ENCODE measurements at places on chromosomes 11 and 22. TPM values are rescaled to one million over a fixed set of nuclear protein-coding genes. Genes with fewer than 3 reads are reported as not detected.

CRYBB3 gene
- total RNA-seq = not detected

DNA sequence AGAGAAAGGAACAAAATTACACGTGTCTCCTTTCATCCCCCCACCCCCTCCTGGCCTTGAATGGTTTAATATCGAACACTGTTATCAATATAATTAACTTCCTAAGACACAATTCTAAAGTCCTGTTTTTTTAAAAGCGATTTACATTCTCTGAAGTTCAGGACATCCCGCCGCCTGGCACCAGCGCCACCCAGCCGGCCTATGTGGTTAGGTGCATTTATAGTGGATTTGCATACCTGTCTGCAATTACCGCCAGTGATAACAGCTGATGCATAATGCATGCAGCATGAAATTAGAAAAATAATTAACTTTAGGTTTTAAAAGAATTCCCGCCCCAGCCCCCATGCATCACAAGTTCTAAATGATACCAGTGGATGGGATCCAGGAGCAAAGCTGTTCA, 58.6 kb downstream of the MACROD1 start:
- H3K4me3 ChIP-seq = no peak overlapping the region
- no peaks in the 10 kb centered on the region for H3K36me3 ChIP-seq
- no peak for DNase-seq
- no peak overlapping the region for H3K27ac ChIP-seq
- H3K27me3 ChIP-seq = no peaks in the 10 kb centered on the region
- H3K4me1 ChIP-seq = peaks cover 3% of the 10 kb centered on the region

DNA sequence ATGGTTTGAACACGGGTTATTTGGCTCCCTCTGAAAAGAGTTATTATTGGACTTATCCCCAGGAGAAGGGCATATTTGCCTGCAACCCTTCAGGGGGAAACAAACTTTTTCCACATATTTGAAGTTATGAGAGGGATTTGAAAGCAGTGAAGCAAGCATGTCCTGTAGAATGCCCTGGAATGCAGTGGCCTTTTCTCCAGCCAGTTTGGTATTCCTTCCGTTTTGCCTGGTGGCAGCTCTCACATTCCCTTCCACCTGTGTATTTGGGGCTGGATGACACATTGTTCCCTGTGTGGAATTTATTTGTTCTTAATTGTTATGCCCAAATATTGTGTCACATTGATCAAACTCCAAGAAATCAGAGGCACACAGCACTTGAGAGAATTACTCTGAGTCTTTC, 59.0 kb downstream of the OSBP2 start:
- no peaks in the 10 kb centered on the region for H3K36me3 ChIP-seq
- no peak for DNase-seq
- H3K4me1 ChIP-seq = no peaks in the 10 kb centered on the region
- no peak overlapping the region for H3K4me3 ChIP-seq
- no peaks in the 10 kb centered on the region for H3K27me3 ChIP-seq

DNA sequence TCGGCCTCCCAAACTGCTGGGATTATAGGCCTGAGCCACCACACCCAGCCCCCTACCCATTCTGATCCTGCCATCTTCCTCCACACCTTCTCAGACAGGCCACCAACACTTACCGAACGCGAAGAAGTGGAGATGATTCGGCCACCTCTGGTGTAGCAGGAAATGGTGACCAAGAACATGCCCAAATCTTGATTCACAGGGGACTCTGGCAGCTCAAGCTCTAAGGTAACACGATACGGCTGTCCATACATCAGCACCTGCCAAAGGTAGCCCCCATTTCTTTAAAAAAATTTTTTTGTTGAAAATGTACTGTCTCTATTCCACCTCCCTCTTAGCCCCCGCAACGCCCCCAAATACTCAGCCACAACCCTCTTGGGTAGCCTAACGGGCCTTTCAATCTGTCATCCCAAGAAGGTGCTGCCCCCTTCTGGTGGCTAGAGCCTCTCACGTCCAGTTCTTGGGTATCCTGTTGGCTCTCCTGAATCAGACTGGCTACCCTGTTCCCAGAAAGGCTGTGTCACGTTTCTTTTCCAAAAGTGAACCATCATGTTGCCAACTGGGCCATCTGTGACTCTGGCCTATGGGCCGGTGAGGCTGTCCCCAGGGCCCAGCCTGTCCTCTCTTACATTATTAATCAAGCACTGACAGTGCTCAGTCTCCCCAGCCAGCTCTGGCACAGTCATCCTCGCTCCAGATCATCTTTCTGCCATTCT, 5.3 kb upstream of the LRRN4CL start:
- peaks cover 12% of the 10 kb centered on the region for H3K4me1 ChIP-seq
- H3K36me3 ChIP-seq = peaks cover 15% of the 10 kb centered on the region
- no peak overlapping the region for H3K27ac ChIP-seq
- no peak for DNase-seq

GRCh38 chr11:97965849-97966646, 1054.7 kb upstream of the CNTN5 start:
- H3K4me3 ChIP-seq = no peak overlapping the region
- DNase-seq = no peak
- H3K27ac ChIP-seq = no peak overlapping the region
- H3K36me3 ChIP-seq = no peaks in the 10 kb centered on the region

TSSK2 gene
- not detected for total RNA-seq

CBX6 gene
- 31.7 TPM for total RNA-seq

MS4A3 gene
- total RNA-seq = not detected

DNA sequence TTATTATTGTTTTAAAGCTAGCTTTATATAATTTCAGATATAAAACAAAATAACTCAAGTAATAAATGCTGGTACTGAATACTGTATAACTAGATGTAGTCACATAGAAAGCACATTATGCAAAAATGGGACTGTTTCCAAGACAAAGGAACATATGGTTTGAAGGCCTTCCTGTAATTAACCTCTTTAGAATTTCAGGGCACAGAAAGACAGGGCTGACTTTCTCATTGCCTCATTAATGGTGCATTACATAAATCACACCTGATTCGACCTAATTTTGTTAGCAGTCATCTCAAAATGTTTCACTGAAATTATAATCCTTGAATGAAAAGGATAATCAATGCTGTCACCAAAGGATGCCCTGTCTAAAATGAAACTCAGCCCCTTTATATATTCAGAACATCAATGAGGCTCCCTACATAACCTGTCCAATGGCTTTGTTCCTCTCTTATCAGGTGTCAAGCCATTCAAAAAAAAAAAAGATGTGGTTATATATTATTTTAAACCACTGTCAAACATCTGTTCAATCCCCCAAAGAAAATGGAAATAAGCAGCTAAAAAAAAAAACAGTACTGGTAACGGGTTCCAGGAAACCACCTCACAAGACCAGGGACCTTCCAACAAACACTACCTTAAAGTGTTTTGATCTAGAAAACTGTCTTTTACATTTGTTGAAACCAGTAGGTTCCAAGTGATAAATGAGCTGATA, 77.4 kb downstream of the FAM168A start:
- H3K4me1 ChIP-seq = no peaks in the 10 kb centered on the region
- H3K27ac ChIP-seq = no peak overlapping the region
- H3K4me3 ChIP-seq = no peak overlapping the region
- H3K27me3 ChIP-seq = no peaks in the 10 kb centered on the region

DNA sequence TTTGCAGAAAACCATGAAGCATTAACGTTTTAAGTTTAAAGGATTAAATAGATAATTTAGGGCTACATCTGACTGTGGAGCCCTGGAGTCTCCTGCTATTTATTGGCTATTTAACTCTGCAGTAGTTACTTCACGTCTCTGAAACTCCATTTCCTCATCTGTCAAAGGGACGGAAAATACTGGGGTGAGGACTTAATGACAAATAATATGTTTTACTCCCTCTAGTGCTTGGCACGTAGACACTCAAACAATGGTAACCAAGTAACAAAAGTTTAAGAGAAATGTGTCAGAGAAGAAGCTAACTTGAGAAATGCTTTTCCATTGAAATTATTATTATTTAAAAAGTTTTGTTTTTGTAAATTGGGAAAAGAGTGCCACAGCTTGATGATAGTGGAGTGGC, 130.7 kb upstream of the RCN1 start:
- H3K36me3 ChIP-seq = no peaks in the 10 kb centered on the region
- no peaks in the 10 kb centered on the region for H3K4me1 ChIP-seq
- H3K4me3 ChIP-seq = no peak overlapping the region
- no peak overlapping the region for H3K27ac ChIP-seq

DNA sequence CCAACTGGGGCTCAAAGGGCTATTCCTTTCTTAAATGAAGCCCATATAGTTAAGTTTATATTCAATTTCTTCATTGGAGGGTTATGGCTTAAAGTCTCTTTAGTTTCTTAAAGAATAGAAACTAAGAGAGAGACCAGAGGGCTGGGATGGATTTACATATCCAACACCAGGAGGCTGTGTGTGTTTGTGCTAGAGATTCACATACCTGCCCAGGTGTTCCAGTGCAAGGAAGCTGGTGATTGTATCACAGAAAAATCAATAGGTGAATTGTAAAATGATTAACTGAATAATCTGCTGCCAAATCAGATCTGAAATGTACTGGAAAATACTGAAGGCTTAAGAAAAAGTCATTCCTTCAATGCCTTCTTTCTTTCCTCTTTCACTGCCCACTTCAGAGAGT, 148.2 kb upstream of the BDNF start:
- no peaks in the 10 kb centered on the region for H3K4me1 ChIP-seq
- H3K27me3 ChIP-seq = no peaks in the 10 kb centered on the region
- H3K27ac ChIP-seq = no peak overlapping the region
- H3K4me3 ChIP-seq = no peak overlapping the region

- no peaks in the 10 kb centered on the region for H3K4me1 ChIP-seq
- DNase-seq = no peak
- no peak overlapping the region for H3K27ac ChIP-seq
Observed at GRCh38 chr11:78583889-78584288, 9.2 kb upstream of the NARS2 start.

DNA sequence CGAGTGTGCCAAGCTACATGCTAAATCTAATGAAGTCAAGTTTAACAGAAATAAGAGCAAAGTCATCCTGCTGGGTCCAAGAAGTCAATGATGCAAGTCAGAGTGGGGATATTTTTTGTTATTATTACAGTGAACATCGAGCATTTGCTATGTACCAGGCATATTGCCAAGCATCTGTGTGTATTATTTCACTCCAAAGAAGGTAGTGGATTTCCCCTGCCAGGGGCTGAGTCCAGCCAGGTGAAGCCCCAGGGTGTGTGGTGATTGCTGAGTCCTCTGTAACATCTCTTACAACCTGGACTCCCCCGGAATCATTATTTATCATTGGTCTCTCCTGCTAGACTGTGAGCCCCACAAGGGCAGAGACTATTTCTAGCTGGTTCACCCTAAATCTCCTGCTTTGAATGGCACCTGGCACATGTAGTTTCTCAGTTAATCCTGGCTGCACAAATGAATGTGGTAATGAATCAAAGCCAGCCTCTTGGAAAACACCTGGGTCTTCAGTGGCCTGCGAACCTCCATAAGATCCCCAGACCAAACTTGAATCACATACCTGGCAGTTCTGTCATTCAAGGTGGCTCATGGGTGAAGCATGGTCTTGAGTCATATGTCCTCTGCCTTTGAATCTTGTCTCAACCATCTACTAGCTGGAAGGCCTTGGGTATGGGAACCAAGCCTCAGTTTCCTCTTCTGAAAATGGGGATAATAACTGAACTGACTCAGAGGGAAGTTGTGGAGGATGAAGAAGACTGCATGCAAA, 549.2 kb downstream of the MIAT start:
- H3K27me3 ChIP-seq = no peaks in the 10 kb centered on the region
- H3K36me3 ChIP-seq = no peaks in the 10 kb centered on the region
- peaks cover 10% of the 10 kb centered on the region for H3K4me1 ChIP-seq

APOL4 gene
- 4.2 TPM for total RNA-seq

- H3K4me3 ChIP-seq = no peak overlapping the region
- H3K27ac ChIP-seq = no peak overlapping the region
- no peaks in the 10 kb centered on the region for H3K27me3 ChIP-seq
- no peaks in the 10 kb centered on the region for H3K36me3 ChIP-seq
Observed at GRCh38 chr11:86116386-86116726, 47.5 kb upstream of the PICALM start.

NCAM1 gene
- 33.6 TPM for total RNA-seq

- DNase-seq = no peak
- H3K4me3 ChIP-seq = no peak overlapping the region
- no peaks in the 10 kb centered on the region for H3K36me3 ChIP-seq
- H3K27ac ChIP-seq = no peak overlapping the region
Observed at GRCh38 chr11:2595204-2595603, 104.6 kb downstream of the KCNQ1OT1 start.

GRIA4 gene
- total RNA-seq = not detected

MAP6 gene
- total RNA-seq = 6.9 TPM

DNA sequence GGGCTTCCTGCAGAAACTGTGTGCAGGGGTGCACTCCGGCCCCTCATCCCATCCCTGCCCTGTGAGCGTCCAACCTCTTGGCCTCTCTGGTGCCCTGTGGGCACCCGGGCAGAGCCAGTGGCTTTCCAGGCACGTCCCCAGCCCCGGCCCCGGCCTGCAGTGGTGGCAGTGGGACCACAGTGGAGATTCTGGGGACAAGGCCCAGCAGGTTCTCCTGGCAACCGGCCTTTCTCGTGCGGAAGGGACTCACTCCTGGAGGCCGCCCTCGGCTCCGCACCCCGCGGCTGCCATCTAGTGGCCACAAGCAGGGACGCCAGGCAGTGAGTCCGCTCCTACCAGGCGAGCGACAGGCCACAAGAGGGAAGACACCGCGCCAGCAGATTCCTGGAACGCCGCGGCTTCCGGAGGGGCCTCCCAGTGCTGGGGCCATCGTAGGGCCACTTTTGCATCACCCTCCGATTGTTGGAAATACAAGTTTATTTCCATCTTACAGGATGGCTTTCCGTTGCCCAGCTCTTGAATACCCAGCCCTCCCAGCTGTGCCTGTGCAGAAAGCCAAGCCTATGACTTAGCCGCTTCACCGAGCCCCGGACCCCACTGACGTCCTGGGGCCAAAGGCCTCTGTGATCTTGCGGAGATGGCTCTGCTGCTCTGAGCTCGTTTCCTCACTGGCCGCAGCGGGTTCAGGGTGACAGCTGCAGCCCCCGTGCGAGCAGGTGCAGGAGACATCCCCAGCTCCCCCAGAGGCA, 357.3 kb downstream of the CTTN start:
- no peak overlapping the region for H3K4me3 ChIP-seq
- no peaks in the 10 kb centered on the region for H3K36me3 ChIP-seq
- H3K4me1 ChIP-seq = no peaks in the 10 kb centered on the region

SCGB2A2 gene
- not detected for total RNA-seq

FAM227A gene
- 0.25 TPM for total RNA-seq

DNA sequence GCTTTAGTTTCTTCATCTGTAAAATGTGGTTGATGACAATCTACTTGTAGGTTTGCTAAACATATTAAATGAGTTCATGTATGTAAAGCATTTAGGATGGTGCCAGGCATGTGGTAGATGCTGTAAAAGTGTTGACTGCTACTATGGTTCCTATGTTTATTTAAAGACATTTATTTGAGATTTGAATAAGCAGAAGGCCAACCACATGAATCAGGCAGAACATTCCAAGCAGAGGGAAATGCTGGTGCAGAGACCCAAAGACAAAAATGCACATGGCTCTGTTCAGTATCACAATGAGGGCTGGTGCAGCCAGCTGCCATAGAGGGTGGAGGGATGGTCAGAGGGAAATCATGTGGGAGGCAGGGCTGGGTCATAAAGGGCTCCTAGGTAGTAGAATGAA, 156.2 kb upstream of the PDGFD start:
- no peak for DNase-seq
- H3K27ac ChIP-seq = no peak overlapping the region
- no peaks in the 10 kb centered on the region for H3K27me3 ChIP-seq
- no peaks in the 10 kb centered on the region for H3K4me1 ChIP-seq
- no peaks in the 10 kb centered on the region for H3K36me3 ChIP-seq
- H3K4me3 ChIP-seq = no peak overlapping the region
